Natural killer cell (primary cell): ENCODE measurements at places on chromosomes 12 and 14.

DNA sequence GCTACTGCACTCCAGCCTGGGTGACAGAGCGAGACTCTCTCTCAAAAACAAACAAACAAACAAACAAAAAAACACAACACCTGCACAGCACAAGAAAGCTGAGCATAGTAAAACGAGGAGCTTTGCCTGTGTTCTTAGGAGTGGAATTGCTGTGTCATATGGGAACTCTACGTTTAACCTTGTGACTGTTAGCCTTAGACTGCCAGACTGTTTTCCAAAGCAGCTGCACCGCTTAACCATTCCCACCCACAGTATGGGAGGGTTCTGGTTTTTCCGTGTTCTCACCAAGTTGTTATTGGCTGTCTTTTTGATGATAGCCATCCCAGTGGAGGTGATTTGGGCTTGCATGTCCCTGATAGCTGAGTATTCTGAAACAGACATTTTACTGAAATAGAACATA, 9.2 kb downstream of the WNT5B start:
- DNase-seq = no peak

DNA sequence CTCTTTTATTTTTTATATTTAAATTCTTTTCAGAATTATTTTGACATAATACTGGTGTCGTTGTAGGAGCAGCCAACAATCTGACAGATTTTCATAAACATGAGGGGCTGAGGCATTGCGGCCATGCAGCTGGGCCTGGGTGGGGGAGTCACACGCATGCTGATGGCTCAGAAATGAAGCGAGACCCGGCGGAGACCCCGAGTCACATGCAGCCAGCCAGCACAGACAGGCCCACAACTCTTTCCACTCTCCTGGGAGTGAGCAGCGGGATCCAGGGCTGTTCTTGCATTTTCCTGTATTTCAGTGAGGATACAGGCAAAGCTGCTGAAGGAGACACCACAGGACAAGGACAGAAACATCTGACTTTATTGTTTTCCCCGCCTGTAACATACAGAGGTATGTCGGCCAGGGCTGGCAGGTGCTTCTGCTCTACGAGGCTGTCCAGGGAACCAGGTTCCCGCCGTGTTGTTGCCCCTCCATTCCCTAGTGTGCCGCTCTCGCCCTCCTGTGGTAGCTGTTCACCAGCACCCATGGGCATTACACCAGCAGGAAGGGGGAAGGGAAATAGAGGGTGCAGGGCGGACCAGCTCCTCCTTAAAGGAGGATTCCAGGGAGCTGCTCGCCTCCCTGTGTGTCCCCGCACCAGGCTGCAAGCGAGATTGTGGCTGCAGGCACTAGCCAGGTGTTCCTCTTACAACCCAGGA, 30.5 kb downstream of the FZD10 start:
- no peak for DNase-seq

- no peak for DNase-seq
These were observed 75.3 kb upstream of the CEP83 start for GRCh38 chr12:94534774-94535509.

- no peak for DNase-seq
These were observed 218.3 kb downstream of the TTC6 start for GRCh38 chr14:37813732-37814131.

DNA sequence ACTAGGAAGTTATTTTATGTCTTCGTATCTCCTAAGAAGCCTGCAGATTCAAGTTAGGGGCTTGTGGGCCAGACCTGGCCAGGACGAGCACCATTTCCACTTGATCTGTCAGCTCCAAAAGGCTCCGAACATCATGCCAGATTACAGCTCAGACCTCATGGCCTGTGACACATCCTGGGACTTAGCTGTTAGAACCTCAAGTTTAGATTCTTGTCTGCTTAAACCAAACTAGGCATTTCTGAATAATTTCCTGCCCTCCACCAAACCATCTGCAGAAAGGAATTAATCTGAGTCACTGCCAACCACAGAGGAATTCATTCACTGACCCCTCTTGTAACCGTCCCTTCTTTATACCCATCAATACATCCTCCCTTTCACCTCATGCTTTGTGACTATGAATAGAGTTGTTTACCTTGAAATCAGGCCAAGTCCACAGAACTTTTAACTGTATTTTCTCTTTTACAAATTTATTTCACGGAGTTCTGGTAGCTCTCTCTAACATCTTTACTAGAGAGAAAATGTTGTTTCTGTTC, 120.3 kb downstream of the FBXL14 start:
- no peak for DNase-seq

GRCh38 chr12:89663577-89664357, 44.9 kb downstream of the ATP2B1 start:
- no peak for DNase-seq

DNA sequence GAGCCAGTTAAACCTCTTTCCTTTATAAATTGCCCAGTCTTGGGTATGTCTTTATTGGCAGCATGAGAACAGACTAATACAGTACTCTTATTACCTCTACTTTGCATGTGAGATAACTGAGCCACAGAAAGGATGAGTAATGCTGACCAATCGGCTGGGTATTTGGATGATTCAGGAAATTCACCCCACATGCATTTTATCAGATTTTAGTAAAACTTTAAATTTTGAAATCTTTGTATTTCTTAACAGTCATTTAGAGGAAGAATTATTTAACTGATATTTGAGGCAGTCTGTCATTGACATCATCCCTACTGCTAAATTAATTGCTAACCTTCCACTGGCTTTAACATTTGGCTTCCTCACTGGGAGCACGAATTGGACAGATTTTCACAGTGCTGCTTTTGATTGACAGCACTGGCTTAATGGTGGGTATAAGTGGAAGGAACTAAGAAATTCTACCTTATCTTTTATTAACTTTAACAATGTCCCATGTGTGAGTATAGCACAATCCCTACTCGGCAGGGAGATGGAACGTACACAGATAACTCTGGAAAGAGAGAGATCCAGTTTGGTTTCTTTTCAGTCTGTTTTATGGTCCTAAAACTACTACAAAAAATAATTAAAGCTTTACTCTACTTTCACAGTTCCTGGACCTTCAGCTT, 261.0 kb downstream of the DACT1 start:
- no peak for DNase-seq

GRCh38 chr12:51217968-51218606, at the start of gene POU6F1:
POU6F1 (minus strand) TSS chr12:51218062; CDS start chr12:51206836, 11,226 bp downstream.
- peak; percentile 88 for DNase-seq

DNA sequence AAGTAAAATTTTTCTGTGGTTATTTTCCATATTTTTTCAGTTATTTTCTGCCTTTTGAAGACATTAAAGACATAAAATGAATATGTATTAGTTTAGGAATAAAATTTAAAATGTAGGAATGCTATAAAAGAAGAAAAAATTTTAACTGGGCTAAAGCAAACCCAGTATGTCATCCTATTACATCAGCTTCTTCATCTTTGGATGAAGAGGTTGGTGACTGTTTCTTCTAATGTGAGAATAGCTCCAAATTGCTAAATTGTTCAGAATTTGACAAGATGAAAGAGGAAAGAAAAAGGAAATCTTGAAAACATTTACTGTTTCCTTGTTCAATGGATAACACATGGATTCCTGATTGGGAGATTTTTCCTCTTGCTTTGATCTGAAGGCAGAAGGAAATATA, 52.7 kb upstream of the PZP start:
- DNase-seq = no peak

- no peak for DNase-seq
These were observed 75.2 kb upstream of the MYL2 start for GRCh38 chr12:110995615-110996014.

GRCh38 chr12:16358878-16359277, 11.4 kb downstream of the MGST1 start:
- DNase-seq = no peak

- DNase-seq = no peak
These were observed 5.9 kb upstream of the CRIP2 start for GRCh38 chr14:105468621-105469241.

- no peak for DNase-seq
These were observed 290.0 kb upstream of the NOVA1 start for GRCh38 chr14:26887847-26888246.

DNA sequence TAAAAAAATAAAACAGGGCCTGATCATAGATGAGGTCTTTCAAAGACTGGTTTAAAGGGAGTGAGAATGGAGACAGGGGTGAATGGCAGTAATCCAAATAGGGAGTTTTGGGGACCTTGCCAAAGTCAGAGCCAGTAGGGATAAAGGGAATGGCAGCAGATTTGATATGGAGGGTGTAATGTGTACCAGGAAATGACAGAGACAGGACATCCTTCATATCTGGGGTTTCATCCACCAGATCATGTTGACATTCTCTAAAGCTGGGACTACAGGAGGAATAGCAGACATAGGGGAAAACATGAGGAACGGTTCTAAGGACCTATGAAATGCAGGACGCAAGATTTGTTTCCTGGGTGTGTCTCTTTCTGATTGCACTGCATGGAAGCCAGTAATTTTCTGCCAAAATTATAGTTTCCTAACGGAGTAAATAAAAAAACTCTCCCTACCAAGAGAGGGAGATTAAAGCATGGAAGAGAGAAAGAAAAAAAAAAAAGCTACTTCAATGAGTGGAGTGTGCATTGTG, 169.9 kb downstream of the PRKD1 start:
- DNase-seq = no peak

DNA sequence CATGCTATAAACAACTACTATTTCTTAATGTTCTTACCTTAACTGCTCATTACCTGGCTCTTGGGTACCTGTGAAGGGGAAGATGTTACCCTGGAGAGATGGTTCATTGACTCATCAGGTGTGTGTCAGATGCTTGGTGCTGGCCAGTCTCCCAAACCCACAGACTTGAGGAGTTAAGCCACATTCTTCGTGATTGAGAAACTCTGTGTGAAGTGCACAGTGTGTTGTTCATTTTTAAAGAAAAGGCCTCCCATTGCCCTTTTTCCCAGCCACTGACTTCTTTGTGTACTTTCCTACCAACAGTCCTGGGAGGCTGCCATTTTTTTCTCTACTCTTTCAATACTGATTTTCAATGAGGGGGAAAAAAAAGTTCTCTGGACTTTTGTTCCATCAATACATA, 3.2 kb downstream of the MGST1 start:
- DNase-seq = no peak

DNA sequence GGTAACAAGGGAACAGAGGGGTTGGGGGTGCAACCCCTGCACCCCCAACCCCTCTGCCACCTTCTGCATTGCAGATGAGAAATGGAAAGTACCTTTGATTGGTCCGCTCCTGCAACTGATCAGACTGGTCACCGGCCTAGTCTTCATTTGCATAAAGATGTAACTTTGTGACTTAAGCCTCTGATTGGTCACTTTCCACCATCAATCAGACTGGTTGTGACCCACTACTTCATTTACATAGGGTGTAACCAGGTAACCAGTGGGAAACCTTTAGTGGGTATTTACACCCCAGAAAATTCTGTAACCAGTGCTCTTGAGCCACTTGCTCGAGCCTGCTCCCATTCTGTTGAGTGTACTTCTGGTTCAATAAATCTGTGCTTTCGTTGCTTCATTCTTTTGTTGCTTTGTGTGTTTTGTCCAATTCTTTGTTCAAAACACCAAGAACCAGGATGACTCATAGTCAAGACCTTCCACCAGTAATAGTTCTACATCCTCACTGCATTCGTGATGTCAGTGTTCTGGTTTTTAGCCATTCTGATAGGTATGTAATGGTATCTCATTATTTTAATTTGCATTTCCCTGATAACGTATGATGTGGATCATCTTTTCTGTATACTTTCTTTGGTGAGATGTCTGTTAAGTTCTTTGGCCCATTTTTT, 30.8 kb downstream of the LEMD3 start:
- DNase-seq = no peak

GRCh38 chr12:131131808-131132117, 178.1 kb downstream of the ADGRD1 start:
- no peak for DNase-seq

DNA sequence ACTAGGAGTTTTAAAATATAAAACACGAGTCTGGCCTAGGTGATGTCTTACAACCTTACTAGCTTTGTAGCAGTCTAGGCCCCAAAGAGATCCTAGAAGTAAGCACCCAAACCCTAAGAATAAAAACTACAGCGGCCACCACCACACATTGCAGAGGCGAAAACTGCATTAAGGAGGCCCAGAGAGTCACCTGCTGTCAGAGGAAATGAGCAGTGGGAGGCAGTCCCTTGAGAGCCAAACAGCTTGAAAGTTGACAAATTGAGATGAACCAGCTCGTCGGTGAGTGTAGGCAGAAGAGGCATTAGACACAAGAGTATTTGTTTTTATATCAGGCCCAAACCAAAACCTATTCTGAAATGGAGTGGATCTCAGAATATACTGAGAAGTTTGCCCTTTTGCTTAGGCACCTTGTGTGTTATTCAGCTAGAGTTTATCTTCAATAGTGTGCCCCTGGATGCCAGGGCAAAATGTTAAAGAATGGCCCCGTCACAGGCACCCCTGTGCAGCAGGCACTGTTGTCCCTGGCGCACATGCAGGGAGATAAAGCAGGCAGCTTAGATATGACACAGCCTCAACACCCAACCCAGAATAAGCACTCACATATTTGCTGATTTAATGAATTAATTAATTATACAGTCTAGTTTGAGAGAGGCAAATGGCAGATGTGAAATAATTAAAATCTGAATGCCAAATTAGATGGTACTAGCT, 56.7 kb downstream of the TTC7B start:
- no peak for DNase-seq

DNA sequence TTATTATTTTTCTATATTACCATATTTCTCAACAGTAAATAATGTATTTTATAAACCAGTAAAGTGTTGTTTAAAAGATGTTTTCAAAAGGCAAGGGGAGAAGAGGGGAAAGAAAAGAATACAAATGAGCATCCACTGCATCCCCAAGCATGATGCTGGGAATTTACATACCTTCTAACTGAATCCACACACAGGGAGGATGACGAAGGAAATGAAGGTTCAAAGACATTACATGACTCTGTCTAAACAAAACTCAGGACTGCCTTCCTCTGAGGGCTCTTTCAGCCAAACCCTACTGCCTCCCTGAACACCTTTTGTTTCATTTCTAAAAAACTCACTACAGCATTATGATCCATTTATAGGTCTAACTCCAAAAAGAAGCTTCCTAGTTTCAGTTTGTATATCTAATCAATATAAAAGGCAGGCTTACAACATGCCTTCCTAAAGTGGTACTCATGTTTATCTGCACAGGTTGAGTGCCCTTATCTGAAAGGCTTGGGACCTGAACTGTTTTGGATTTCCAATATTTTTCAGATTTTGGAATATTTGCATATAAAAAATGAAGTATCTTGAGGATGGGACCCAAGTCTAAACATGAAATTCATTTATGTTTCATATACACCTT, 30.3 kb downstream of the DICER1 start:
- DNase-seq = no peak

GRCh38 chr12:32860192-32860591, 36.4 kb downstream of the PKP2 start:
- no peak for DNase-seq

GRCh38 chr12:132500142-132500855, 10.3 kb downstream of the FBRSL1 start:
- no peak for DNase-seq

DNA sequence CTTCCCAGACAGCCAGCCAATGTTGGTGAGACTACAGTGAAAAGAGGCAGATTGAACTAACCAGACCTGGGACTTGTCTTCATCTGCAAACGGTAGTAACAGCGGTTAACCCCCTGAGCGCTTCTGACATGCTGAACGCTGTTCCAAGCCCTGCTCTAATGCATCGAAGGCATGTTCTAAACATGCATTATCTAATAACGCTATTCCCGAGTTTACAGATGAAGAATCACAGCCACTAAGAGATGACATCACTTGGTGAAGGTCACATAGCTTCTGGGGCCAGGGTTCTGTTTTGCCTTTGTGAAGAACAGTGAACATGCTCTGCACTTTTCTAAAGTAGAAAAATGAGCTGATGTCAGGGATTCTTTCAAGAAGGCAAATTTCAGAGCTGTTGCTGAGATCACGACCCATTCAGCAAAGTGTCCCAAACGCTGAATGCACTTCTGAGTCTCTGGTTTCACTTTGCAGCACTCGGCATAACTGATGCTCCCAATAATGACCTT, 56.0 kb downstream of the FOS start:
- no peak for DNase-seq
